ENCODE measurements at places on chromosomes 5 and 9. TPM values are rescaled to one million over a fixed set of nuclear protein-coding genes. Genes with fewer than 3 reads are reported as not detected.

The PCDHGC5 gene
- under 0.01 TPM for total RNA-seq

The CYSRT1 gene
- not detected for total RNA-seq

The FAM151B gene
- total RNA-seq = 17.6 TPM

The DOCK2 gene
- 5.3 TPM for total RNA-seq

The PLCXD3 gene
- 4.9 TPM for total RNA-seq

The SURF6 gene
- 2.9 TPM for total RNA-seq

The RASGEF1C gene
- 1.2 TPM for total RNA-seq

The EGFL7 gene
- 179 TPM for total RNA-seq

The C9orf153 gene
- 1.8 TPM for total RNA-seq

The NUTM2F gene
- not detected for total RNA-seq

DNA sequence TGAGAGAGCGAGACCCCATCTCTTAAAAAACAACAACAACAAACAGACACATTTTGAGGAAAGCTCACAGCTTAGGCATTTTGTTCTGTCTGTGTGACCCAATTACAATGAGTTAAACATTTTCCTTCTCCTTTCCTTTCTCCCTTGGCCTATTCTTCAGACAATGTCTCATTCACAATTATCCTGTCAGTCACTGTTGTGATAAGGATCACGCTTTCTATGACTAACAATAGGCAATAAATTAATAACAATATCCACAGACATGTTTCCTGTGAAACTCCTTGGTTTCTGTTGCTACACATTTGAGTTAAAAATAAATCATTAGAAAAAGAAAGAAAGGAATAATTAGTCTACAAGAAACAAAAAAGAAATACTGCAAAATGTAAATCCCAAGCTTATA, 19.8 kb upstream of the CARTPT start:
- DNase-seq = no peak

GRCh38 chr5:115415143-115415491, 118.7 kb upstream of the CCDC112 start:
- no peak for DNase-seq

GRCh38 chr5:133552925-133553525, 59.3 kb downstream of the FSTL4 start:
- DNase-seq = no peak

GRCh38 chr9:113393281-113393680, 7.8 kb downstream of the ALAD start:
- no peak for DNase-seq

GRCh38 chr5:78109891-78110324, 184.6 kb downstream of the AP3B1 start:
- no peak for DNase-seq

DNA sequence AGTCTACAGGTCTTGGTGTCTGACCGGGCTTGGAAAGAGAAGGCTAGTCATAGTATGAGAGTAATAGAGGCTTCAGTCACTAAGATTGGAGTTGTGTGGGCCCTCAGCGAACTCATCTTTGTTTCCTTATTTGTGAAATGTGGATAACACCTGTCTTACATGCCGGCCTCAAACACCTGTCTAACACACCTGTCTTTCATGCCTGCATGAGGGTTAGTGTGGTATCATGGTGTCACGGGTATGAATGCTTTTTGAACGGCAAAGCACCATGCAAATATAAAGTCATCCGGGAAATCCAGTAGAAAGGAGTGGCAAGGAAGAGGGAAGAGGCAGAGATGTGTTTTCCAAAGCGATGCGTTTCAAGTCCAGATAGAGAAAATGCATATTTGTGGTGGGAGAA, 25.5 kb downstream of the GRAMD2B start:
- DNase-seq = no peak

DNA sequence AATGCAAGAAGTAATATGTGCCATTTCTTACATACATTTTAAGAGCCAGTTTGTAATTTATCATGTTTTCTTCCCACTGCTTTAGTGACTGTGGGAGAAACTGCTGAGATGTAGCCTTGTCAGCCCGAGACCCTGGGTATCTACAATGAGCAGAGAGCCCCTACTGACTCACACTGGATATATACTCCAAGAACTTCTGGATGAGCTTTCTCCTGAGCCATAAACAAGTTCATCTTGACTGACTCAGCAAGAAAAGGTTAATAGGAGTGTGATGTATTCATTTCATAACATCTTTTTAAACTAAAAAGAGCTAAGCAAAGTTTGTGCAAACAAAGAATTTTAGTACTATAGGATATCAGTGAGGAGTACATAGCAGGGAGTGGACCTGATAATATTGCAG, 182.5 kb downstream of the EDIL3 start:
- DNase-seq = no peak

GRCh38 chr5:3704661-3705060, 109.0 kb downstream of the IRX1 start:
- DNase-seq = no peak

DNA sequence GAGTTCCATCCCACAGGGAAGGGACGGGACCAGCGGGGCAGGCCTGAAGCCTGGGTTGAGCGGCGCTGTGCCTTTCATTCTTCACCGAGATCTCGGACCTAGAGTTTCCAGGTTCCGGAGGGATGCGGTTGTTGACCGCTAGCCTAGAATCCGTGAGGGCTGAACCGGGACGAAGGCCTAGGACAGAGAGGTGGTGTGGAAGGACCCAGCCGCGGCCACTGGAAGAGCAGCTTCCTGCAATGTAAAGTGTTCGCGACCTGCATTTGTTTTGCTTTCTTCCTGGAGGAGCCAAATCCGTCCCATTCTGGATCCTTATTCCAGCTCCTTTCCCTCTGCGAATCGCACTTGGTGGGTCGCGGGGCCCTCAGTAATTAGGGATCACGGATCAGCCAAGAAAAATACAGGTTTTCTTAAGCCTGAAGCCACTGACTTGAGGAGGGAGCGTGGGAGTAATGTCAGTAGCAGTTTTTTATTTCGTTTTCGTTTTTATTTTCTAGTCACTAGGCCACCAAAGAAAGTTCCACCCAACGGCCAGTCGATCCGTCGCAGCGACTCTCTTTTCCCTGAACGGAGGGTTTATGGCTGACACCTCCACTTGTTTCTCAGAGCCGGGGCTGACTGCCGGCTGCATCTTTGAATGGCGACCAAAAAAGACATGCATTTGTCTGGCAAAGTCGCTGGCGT, 48.6 kb downstream of the ANXA2R start:
- DNase-seq = no peak

- no peak for DNase-seq
These were observed 341.4 kb upstream of the ACTBL2 start for GRCh38 chr5:57824047-57824446.

- DNase-seq = no peak
These were observed 64.3 kb downstream of the RAPGEF1 start for GRCh38 chr9:131675437-131676022.

DNA sequence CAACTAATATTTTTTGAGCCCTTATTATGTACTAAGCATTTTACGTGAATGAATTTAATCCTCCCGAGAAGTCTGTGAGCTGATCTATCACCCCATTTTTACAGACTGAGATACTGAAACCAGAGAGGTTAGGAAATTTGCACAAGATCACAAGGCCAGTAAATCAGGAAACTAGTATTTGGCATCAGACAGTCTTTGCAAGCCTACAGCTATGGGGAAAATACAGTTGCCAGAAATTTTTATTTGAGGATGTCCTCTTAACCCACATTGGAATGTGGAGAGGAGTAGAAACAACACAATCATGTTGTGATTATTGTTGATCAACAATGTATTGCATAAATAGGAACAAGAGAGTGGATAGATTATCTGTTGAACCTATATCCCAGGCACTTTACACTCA, 2.3 kb upstream of the SLC46A2 start:
- DNase-seq = no peak

DNA sequence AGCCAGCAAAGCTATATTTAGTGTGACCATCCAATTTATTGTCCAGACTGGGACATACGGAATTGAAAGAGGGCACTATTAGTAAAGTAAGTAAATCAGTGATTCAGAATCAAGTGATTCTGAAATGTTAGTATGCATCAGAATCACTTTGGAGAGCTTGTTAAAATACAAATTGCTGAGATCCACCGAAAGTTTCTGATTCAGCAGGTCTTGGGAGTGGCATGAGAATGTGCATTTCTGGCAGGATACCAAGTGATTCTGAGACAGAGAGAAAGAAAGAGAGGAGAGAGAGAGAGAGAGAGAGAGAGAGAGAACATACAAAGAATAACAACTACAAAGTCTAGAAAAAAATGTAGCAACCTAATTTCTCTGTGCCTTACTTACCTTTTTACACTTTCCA, 65.4 kb upstream of the ASTN2 start:
- no peak for DNase-seq

GRCh38 chr5:5039918-5040317, 100.2 kb upstream of the ADAMTS16 start:
- DNase-seq = no peak

- DNase-seq = peak; percentile 15
These were observed 736 bp upstream of the NKD2 start for GRCh38 chr5:1007681-1008450.

Measured in uterus (tissue), 4 donors.